ENCODE measurements at places on chromosomes 12 and 14. TPM values are rescaled to one million over a fixed set of nuclear protein-coding genes. Genes with fewer than 3 reads are reported as not detected.

DNA sequence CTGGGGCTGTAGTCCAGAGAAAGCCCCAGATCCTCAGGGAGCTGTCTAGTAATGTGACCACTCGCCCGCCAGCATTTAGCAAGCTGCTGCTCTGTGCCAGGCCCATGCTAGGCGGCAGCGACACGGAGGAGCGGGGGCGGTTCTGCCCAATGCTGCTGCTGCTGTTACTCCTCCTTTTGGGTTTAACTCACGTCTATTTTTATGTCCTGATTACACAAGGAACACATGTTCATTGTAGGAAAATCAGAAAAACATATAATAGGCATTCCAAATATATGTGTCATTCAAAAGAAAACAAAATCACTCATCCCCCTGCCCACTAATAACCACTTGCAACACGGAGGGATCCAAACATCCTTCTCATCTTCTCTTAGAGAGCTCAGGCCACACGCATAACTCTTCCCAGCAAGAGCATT, 30.4 kb downstream of the CCDC92 start:
- DNase-seq, result no peak

DNA sequence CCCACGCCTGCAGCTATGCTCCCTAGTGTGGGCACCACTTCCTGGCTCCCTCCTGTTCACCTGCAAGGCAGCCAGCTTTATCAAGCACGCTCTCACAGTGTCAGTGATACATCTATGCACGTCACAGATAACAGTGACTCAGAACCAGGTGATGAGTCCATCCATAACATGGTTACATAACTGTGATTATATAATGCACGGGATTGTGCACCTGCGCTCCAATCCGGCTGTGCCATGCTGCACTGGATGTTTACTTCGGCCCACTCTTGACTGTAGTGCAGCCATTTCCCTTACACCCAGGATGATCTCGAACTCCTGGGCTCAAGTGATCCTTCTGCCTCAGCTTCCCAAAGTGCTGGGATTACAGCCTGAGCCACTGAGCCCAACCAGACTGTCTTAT, 38.4 kb upstream of the CEP83 start:
- no peak for DNase-seq

- DNase-seq, result no peak
These were observed 19.6 kb downstream of the OTUB2 start for GRCh38 chr14:94045563-94046345.

The KERA gene
- 0.09 TPM for polyA plus RNA-seq

- DNase-seq, result no peak
These were observed 166.3 kb downstream of the KIF26A start for GRCh38 chr14:104304451-104305351.

The PLA2G1B gene
- 2.0 TPM for polyA plus RNA-seq
